Fibroblast of skin of right quadriceps (primary cell): ENCODE measurements at places on chromosomes 13 and 19.

DNA sequence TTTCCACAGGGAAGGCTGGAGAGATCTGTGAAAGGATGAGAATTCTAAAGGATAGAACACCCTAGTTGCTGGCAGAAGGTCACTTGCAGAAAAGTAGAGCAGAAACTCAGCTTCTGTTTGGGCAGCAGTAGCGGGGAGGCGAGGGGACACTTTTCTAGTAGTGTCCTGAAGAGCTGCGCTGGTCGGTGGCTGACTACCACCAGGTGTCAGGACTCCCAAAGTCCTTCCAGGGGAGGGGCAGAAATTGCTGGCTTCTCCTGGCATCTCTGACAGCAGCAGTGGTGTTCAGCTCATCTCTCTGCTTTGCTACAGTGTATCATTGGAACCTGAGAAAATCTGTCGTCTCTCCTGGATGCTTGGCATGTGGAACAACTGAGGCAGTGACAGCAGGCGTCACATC is 120.9 kb downstream of the ZDHHC20 start:
- no peak for DNase-seq

DNA sequence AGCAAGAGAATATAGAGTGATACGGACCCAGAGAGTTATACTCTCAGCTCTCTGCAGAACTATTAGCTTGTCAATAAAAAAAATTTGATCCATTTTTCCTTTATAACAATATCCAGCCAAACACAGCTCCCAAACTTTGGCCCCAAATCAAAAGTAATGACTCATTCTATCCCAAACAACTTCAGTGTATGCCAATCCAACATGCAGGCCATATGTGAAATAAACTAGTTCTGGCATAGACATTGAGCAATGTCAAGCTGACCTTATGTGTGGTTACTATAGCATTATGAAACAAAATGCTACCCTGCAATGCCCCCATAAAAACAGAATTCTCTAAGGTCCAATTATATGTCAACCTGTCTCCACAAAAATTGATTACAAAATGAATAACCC is 209.5 kb downstream of the DNAJC15 start:
- DNase-seq, result peak; percentile 86

DNA sequence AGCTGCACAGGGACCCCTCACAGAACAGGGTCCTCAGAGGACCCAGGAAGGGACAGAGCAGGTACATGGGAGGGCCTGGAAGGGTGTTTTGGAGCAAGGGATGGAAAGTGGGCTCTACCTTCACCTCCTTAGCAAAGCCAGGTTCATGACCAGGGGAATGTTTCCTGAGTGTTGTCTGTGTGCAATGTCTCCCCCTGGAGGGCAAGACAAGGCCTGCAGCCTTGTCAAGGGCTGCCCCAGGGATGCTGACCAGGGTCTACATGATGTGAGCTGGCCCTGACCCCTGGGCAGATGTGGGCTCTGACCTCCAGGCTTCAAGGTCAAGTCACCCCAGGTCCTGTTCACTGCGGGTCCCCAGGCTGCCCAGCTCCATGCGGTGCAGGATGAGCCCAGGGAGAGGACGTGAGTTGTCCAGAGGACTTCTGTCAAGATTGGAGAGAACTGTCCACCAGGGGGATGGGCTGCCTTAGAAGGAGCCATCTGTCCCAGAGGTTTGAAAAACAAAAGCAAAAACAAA is 1.0 kb upstream of the CEACAM1 start:
- DNase-seq, result peak; percentile 35

- no peak for DNase-seq
Measured at GRCh38 chr13:52446265-52446664, 4.2 kb downstream of the VPS36 start.

- no peak for DNase-seq
Measured at GRCh38 chr13:25882466-25883357, 169.1 kb downstream of the SHISA2 start.

GRCh38 chr13:86585835-86586234 is 786.6 kb upstream of the SLITRK6 start:
- peak; percentile 90 for DNase-seq

GRCh38 chr19:7004313-7004931 is 16.8 kb downstream of the MBD3L2B start:
- DNase-seq, result no peak

DNA sequence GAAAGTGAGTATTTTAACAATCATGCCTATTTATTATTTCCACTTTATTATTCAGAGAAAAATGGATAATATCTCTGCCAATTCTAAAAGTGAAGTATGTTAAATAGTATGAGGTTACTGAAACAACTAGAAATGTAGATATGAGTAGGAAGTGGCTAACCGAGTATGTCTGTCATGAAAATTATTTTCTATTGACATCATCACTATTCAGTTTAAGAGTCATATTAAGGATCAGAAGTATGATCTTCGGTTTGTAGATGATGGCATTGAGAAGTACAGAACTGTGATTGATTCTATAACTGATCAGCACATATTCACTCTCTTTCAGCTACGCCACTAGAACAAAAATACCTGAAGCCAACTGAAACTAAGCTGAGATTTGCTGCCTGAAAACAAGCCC is 146.4 kb upstream of the SLITRK5 start:
- no peak for DNase-seq

- no peak for DNase-seq
Measured at GRCh38 chr13:97538203-97538602, 104.2 kb downstream of the RAP2A start.

DNA sequence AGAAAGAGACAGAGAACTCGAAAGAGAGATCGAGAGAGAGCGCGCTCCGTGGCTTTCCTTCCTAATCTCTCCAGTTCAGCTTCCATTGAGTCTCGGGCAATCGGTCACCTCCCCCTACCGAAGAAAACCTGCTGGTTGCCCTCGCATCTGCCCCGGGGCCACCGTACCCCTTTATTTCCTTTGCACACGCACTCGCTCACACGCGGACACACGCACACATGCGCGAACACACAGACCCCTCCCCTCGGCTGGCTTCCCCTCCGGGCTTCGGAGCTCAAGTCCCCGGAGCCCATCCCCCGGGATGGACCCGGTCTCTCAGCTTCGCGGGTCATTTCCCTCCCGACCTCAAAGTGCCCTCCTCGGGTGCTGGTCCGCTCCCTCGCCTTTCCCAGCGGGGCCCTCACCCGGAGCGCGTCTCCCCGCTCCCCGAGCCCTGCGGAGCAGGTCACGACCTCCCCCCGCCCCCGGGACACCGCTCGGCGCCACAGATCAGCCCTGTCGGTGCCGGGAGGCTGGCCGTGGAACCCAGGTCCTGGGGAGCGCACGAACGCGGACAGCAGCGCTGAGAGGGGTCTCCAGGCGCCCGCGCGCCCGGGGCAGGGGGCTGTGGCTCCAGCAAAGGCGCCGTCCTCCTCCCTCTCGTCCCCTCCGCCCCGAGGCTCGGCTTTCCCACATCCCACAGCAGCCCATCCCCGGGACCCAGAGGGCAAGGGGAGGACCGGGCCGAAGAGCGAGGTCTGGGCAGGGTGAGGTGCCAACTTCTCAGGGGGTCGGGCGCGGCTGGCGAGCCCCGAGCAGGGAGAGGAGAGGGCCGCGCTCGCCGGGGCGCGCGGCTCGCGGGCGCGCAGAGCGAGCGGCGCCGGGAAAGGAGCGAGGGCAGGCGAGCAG is 1.8 kb downstream of the DACH1 start:
- DNase-seq, result no peak

- DNase-seq, result peak; percentile 76
Measured at GRCh38 chr13:109145631-109146030, 516.2 kb downstream of the MYO16 start.

GRCh38 chr13:99378985-99379733 is 72.0 kb upstream of the GPR183 start:
- peak; percentile 5 for DNase-seq

GRCh38 chr13:76879203-76879882 is 6.9 kb downstream of the KCTD12 start:
- DNase-seq, result peak; percentile 81

- no peak for DNase-seq
Measured at GRCh38 chr19:31352296-31352781, 3.1 kb upstream of the TSHZ3 start.

DNA sequence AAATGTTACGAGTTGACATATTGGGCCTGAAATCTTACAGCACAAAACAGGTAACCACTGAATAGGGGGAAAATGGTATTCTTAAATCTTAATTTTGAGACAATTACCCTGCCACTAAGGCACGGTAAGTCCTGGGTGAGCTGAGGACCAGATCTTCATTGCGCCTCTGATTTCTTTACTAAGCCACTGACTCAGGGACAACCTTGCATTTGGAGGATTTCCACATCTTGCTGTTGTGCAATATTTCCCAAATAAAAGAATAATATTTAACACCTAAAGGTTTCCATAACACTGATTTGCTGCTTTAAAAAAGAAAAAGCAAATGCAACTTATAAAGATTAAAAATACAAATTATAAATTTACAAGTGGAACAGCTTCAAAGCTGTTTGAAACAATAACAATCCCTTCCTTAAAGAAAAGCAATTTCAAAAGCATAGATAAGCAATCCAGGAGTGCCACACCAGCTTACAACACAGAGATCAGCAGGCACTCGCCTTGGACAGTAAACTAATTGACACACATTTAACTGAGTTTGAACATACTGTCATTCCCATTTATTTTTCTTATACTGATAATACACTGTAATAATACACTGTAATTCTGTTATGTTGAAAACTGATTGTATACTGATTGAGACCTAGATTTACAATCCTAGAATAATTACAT is 79.6 kb upstream of the DOCK9 start:
- DNase-seq, result no peak

DNA sequence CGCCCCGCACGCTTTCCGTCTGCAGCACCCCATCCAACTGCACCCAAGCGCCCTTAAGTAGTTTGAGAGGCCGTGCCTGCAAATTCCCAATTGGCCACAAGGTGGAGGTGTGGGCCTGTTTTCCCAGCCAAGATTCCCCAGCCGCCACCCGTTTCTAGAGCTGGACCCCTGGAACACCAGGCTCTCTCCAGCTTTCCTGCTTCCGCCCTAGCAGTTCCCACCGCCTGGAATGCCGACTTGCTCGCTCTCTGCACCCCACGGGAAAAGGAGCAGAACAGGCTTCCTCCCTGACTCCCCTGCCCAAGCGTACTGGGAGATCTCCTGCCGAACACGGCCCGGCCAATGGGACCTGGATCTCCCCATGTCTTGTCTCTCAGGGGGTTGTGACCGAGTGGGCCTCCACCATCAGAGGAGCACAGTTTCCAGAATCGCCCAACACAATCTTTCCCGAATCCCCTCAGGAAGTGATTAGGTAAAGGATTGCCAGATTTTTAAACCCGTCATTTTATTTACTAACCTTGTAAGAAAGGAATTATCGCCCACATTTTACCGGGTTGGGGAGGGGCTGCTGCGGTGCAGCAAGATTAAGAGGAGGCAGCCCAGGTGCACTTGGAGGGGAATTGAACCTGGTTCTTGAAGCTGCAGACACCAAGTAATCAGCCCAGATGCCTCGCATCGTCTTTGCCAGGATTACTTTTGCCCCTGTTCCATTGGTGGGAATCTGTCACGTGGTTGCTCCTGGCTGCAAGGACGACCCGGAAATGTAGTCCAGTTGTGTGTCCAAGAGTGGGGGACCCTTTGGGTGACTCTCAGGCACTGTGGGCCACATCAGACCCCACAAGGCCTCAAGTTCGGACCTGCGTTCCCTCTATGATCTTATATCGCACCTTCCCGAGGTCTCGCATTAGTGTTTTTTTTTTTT is 3.5 kb upstream of the NAPSA start:
- DNase-seq, result peak; percentile 86

GRCh38 chr19:47742634-47743033 is 2.7 kb upstream of the NOP53 start:
- no peak for DNase-seq

- no peak for DNase-seq
Measured at GRCh38 chr19:36773223-36773579, 594 bp upstream of the ZNF850 start.

DNA sequence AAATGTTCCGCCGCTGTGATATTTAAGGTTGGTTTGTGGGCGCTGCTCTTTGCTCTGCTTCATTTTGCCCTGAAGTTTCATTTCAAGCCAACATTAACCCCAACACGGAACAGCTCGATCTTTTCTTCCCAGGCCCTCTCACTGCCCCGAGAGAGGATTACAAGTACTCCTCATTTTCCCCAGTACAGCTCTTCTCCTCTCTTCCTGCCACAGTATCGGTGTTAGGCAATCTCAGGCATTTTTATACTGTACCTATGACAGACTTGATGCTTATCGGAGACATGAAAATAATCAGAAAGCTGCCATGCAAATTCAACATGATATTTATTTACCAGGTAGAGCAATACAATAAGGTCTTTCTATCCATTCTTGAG is 1.3 kb upstream of the EDNRB start:
- no peak for DNase-seq

DNA sequence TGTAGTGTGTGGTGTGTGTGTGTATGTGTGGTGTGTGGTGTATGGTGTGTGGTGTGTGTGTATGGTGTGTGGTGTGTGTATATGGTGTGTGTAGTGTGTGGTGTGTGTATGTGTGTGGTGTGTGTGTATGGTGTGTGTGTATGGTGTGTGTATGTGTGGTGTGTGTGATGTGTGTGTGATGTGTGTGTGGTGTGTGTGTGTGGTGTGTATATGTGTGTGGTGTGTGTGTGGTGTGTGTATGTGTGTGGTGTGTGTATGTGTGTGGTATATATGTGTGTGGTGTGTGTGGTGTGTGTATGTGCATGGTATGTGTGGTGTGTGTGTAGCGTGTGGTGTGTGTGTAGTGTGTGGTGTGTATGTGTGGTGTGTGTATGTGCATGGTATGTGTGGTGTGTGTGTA is 1.7 kb downstream of the ATP12A start:
- DNase-seq, result no peak

DNA sequence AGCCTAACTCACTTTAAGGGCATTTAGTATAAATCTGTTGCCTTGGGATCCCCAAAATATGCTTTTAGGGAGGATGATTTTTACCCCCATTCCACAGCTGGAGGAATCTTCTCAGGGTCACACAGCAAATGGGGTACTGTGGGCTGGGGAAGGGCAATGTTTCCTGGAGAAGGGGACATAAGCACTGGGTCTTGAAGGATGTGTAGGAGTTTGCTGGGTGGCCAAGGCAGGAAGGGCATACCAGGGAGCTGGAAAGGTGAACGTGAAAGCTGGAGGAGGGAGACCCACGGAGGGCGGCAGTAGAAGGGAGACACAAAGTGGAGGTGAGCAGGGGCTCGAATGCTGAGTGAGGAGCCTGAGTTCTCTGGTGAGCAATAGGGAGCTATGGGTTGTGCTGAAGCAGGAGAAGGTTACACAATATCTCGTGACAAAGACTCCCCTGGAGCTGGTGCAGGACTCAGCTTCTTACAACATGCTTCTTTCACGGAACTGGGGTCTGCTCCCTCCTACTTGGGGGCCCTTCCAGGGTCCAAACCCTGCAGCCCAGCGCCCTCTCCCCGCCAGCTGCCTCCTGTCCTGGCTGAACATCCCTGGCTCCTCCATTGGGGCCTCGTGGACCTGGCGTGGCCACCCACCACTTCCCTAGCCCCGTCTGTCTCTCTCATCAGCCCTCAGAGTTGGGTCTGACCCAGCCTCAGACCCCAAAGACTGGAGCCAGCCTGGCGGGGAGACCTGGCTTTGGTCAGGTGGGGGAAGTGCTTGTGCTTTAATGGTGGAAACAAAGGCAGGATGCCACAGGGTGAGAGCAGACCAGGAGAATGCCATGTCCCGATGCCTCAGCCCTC is 11.1 kb downstream of the CILP2 start:
- DNase-seq, result no peak

GRCh38 chr13:42322806-42323205 is 50.9 kb downstream of the AKAP11 start:
- DNase-seq, result no peak
